Mucosa of descending colon (tissue), 3 donors: ENCODE measurements at places on chromosomes 5 and 9. TPM values are rescaled to one million over a fixed set of nuclear protein-coding genes. Genes with fewer than 3 reads are reported as not detected.
A peak's percentile ranks its signal among the peaks of the same experiment; 100 is the strongest.

GRCh38 chr9:21684831-21685362 is 117.5 kb upstream of the MTAP start:
- no peak for DNase-seq

GRCh38 chr5:175820230-175820629 is 51.1 kb upstream of the CPLX2 start:
- DNase-seq: no peak

The RPS14 gene
- 1,671 TPM for total RNA-seq

DNA sequence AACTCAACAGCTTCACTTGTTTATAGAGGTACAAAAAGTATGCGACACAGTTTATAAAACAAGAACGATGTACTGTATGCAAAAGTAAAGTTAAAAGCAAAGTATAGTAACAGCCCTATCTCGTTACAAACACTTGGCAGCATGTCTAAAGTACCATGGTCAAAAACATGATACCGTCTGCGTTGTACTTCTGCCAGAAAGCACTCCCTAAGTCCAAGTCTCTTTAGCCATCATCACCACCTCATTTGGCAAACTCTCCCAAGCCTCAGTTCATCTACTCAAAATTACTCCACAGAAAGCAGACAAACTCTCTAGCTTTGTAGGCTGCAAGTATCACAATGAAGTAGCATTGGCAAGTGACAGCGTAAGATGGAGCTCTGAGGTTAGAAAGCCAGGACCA is 73.4 kb downstream of the NFIB start:
- DNase-seq: no peak

The ANXA2R gene
- total RNA-seq: 1.3 TPM

DNA sequence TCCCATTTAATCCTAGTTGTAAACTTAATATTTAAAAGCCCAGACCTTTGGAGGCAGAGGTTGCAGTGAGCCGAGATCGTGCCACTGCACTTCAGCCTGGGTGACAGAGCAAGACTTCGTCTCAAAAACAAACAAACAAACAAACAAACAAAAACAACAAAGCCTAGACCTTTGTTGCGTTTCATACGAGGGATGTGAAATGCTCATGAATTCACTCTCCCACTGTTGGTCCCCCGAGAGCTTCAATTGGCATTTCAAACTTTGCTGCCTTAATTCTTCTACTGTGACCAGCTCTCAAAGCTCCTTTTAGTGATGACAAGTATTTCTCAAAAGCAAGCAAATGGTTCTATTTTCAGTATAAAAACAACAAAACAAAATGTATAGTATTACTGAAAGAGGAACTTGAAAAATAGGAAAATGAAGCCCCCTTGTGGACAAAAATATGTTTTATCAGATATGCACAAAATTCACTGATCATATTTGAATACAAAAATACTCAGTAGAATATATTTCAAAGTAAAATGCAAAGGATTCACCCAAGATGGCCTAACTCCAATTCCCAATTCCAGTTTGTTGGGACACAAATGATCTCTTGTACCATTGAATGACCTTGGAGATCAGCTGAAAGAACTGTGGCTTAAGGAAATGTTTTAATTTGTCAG is 140.4 kb downstream of the ESM1 start:
- DNase-seq: no peak

The SARDH gene
- total RNA-seq: 2.1 TPM

GRCh38 chr5:39774605-39775004 is 349.8 kb upstream of the DAB2 start:
- no peak for DNase-seq

The CFAP90 gene
- not detected for total RNA-seq

The BTNL8 gene
- 39.2 TPM for total RNA-seq

The CDKN2B-AS1 gene
- total RNA-seq: 78.7 TPM

GRCh38 chr5:147455822-147456450 is 53.9 kb downstream of the DPYSL3 start:
- DNase-seq: no peak

GRCh38 chr5:143683459-143683858 is 128.5 kb upstream of the HMHB1 start:
- no peak for DNase-seq

DNA sequence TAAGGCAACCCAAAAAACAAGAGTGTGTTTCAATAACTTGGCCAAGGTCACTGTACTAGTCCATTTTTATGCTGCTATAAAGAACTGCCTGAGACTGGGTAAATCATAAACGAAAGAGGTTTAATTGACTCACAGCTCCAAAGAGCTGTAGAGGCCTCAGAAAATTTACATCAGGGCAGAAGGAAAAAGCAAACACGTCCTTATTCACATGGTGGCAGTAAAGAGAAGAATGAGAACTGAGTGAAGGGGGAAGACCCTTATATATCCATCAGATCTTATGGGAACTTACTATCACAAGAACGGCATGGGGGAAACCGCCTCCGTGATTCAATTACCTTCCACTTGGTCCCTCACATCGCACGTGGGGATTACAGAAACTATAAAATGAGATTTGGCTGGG is 64.3 kb upstream of the CAMK4 start:
- no peak for DNase-seq

GRCh38 chr9:127318651-127319167 is 54.1 kb downstream of the GARNL3 start:
- DNase-seq: no peak

The PCDHA8 gene
- total RNA-seq: 0.19 TPM

GRCh38 chr9:88388886-88389605 is 802 bp downstream of the SPIN1 start:
- peak; percentile 74 for DNase-seq

The FOXD4L4 gene
- 0.27 TPM for total RNA-seq

- no peak for DNase-seq
Measured at GRCh38 chr5:14810282-14810681, 61.3 kb downstream of the ANKH start.

The UGT3A1 gene
- not detected for total RNA-seq
